AG04450 (cell line): ENCODE measurements at places on chromosomes 2 and 18.
A peak's percentile ranks its signal among the peaks of the same experiment; 100 is the strongest.

- DNase-seq = no peak
Observed at GRCh38 chr2:8049851-8050571, 631.8 kb upstream of the ID2 start.

- DNase-seq = no peak
Observed at GRCh38 chr2:100986157-100986556, 15.9 kb upstream of the RPL31 start.

GRCh38 chr2:201151127-201151981, 31.6 kb upstream of the CASP10 start:
- peak; percentile 39 for DNase-seq

- peak; percentile 51 for DNase-seq
Observed at GRCh38 chr2:222448748-222449181, 24.4 kb downstream of the SGPP2 start.

- DNase-seq = no peak
Observed at GRCh38 chr2:136131961-136132824, 14.2 kb upstream of the CXCR4 start.

- peak; percentile 41 for DNase-seq
Observed at GRCh38 chr2:30252723-30253701, 21.7 kb downstream of the LBH start.

DNA sequence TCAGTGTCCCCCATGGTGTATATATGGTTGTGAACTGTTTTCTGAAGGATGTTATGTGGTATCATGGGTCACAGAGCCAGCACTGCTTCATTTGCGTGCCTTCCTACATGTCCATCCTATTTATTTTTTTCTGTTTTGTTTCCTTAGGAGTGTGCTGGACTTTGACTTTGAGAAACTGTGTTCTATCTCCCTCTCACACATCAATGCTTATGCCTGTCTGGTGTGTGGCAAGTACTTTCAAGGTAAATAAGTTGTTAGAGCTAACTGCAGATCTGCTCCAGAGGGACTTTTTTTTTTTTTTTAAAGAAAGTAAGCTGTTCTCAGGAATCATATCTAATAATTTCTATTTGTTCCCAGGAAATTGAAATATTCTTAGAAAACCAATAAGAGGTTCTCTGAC, 5.4 kb downstream of the USP39 start:
- no peak for DNase-seq

DNA sequence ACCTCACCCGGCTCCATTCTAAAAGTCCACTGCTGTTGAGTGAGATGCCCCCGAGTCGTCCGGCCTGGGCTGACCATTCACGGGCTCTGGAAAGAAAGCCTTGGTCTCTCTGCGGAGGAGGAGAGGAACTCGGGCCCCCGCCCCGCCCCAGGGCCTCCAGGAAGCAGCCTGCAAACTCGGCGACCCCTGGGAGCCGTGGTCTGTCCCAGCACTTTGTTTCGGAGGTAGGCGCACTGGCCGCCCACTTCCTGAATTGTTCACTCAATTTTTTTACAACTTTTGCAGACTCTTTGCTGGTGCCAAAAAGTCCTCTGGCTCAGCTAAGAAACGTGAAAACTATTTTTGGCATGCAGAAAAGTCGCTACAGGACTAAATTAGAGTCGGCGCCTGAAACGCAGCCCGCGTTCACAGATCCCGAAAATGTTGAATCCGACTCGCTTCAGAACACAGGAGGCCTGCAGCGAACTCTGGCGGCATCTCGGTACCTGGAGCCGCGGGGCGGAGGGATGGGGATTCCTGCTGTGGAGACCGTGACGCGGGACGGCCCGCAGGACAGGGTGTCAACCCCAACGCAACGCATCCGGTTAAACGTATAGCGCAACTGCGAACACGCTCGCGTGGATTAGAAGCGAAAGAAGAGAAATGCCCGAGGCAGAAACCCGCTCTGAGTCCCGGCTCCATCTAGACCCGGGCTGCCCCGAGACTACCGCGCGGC, 1.5 kb downstream of the PXDN start:
- no peak for DNase-seq

DNA sequence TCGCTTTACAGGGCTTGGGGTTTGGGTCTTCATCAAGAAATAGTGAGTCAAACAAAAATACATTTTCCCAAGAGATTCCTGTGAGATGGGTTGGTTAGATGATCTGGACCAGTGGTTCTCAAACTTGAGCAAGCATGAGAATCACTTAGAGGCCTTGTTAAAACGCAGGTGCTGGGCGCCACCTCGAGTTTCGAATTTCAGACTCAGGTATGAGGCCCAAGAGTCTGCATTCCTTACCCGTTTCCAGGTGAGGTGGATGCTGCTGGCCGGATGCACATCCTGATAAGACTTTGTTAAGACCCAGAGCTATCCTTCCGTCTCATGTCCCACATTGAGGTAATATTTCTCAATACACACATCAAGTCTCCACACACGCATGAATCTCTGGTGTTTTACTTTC, 707.8 kb upstream of the SALL3 start:
- no peak for DNase-seq

GRCh38 chr2:111698743-111699554, 185.0 kb downstream of the ANAPC1 start:
- DNase-seq = peak; percentile 96

- DNase-seq = no peak
Observed at GRCh38 chr18:10059610-10060468, 146.0 kb downstream of the VAPA start.

GRCh38 chr2:239040152-239040761, 192.4 kb downstream of the TWIST2 start:
- no peak for DNase-seq

DNA sequence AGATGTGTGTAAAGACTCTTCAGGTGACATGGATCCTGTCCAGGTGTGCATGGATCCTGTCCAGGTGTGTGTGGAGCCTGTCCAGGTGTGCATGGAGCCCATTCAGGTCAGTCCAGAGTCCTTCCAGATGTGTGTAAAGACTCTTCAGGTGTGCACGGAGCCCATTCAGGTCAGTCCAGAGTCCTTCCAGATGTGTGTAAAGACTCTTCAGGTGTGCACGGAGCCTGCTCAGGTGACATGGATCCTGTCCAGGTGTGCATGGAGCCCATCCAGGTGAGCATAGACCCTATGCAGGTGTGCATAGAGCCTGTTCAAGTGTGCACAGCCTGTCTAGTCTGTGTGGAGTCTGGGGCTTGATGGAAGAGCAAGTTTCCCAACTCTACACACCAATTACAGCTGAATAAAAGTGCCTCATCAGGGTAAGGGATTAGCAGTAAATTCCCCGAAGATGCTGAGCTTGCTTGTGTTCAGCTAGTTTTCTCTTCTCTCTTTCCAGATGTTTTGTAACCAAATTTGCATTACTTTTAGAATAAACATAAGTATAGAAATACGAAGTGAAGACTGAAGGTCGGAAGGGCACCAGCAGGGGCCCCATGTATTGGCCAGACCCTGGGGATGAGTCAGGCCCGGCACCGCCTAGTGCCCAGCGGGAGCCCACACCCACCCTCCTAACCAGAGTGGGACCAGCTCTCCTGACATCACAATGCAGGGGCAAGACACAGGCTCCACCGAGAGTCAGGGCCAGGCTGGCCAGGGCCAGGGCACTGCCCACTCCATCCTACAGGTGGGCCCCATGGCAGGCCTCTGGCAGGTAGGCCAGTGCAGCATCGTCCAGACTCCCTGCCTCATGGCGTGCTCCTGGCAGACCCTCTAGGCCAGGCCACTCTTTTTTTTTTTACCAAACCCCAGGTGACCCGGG, 38.6 kb upstream of the GPC1 start:
- no peak for DNase-seq

- DNase-seq = no peak
Observed at GRCh38 chr2:108228537-108228936, 11.2 kb upstream of the SULT1C3 start.

DNA sequence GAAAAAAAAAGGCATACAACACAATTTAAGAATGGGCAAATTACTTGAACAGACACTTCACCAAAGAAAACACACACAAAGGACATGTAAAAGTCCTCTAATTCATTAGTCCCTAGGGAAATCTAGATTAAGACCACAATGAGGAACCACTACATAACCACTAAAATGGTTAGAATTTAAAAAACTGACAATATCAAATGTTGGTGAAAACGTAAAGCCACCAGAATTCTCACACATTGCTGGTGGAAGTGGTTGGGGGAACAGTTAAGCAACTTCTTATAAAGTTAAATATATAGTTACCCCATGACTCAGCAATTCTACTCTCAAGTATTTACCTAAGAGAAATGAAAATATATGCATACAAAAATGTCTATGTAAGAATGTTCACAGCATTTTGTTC, 11.8 kb downstream of the RTN4 start:
- DNase-seq = no peak

- DNase-seq = no peak
Observed at GRCh38 chr2:175883586-175884194, 118.4 kb downstream of the LNPK start.

GRCh38 chr18:79625195-79625923, 54.2 kb upstream of the CTDP1 start:
- DNase-seq = no peak

DNA sequence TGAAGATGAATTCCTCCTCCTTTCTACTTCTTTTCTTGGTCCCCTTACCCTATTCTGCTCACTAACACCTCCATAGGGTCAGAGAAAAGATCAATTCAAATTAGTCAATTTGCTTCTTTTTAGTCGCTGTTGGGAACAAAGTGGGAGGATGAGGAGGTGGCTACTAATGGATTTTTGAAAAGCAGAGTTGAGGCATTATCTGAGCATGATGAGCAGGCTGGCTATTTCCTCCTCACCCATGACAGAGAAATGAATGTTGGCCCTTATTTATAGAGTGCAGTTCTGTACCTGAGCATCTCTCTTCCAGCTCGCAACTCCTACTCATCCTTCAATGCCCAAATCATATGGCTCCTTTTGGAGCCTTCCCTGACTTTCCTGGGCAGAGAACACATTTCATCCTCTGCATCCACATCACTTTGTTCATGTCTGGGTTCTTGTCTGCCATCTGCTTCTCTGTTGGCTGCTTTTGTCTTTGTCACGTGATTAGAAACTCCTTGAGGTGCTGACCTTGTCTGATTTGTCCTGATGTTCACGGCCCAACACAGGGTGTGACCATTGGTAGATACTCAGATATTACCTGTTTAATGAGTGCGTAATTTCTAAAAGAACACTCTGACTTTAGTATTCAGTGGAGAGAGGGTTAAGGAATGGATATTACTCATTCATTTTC, 45.9 kb downstream of the CYRIA start:
- DNase-seq = no peak

- DNase-seq = peak; percentile 16
Observed at GRCh38 chr2:137865954-137866540, 98.2 kb upstream of the HNMT start.

DNA sequence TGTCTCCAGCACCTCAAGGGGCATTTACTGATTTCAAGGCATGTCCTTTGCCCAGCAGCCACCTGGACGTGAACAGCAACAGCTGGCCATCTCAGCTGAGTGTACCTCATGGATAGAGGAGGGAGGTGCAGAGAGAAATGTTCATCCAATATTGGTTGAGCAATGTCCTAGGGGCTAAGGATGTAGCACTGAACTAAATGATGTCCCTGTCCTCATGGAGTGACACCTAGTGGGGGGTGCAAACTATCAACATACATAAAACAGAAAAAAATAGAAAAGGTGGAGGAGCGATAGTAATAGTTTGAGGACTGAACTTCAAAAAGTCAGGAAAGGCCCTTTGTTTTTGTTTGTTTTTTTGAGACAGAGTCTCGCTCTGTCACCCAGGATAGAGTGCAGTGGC, 4.8 kb upstream of the UGGT1 start:
- DNase-seq = no peak

GRCh38 chr2:217142649-217143266, 282.9 kb upstream of the TNP1 start:
- DNase-seq = no peak

- no peak for DNase-seq
Observed at GRCh38 chr2:45218931-45219339, 209.7 kb upstream of the SIX2 start.

GRCh38 chr2:167059173-167059572, 170.9 kb downstream of the XIRP2 start:
- no peak for DNase-seq

GRCh38 chr18:71116535-71116934, 827.7 kb downstream of the SOCS6 start:
- no peak for DNase-seq

DNA sequence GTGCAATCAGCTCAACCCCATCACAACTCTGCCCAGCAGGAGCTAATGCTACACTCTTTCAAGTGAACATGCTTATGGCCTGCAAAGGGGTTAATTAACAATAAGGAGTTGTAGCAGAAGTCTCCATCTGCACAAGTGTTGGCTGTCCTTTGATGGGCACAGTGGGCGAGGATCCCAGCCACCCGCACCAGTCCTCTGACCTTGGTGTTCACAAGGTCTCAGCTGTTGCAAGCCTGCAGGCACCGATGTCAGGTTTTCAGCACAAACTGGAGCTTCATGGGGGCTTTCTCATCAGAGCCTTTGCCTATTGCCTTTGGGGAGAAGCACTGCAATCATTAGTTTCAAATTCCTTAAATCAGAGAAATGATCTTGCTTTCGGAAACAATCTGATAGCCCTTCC, 60.9 kb upstream of the TMEM178A start:
- DNase-seq = no peak

DNA sequence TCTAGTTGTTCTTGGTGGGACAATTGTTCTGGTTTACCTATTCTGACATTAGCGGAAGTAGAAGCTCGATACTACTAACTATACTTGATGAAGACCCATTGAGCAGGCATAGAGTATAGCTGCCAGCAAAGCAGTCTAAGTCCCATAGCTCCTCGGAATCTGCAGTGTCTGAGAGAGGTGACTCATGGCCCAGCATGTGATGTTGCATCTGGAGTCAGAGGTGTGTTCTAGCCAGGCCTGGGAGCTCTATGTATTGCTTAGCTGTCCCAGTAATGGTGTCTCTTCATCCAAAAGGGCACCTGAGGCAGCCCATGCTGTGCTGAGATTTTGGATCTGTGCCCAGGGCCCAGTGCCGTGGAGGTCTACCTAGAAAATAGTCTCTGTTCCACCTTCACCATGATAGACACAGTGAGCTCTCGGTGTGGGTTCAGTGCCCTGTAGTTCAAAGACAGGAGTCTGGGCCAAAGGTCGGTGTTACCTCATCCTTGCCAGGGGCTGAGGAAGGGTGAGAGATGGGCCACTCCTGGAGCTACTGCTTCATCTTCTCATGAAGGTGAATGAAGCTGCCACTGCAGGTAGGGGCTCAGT, 47.3 kb downstream of the MEX3C start:
- peak; percentile 2 for DNase-seq

DNA sequence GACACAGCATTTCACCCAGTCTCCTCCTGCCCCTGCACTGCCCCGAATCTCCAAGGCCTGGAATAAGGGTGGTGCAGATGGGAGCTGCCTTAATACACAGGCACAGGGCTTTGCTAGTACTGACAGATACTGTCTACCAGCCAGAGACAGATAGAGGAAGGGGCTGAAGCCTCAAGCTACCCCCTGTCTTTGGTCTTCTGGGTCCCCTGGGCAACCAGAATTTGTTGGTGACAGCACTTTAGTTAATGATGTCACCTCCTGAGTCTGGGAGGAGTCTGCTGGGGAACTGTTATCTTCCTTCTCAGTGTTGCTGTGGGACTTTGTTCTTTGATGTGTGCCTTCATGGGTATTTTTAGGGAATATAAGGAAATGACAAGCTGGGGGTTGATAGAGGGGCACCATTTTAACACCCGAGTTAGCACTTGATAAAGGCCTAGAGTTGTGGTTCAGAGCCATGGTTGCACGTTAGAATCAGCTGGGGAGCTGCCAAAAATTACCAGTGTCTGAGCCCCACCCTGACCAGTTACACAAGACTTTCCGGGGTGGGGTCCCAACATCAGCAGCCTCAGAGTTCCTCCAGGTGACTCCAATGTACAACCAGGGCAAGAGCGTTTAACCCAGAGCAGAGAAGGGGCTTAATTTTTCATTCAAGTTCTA, 136.8 kb downstream of the SMAD7 start:
- no peak for DNase-seq
